Osteoblast (primary cell): ENCODE measurements at places on chromosomes 11 and 22.

DNA sequence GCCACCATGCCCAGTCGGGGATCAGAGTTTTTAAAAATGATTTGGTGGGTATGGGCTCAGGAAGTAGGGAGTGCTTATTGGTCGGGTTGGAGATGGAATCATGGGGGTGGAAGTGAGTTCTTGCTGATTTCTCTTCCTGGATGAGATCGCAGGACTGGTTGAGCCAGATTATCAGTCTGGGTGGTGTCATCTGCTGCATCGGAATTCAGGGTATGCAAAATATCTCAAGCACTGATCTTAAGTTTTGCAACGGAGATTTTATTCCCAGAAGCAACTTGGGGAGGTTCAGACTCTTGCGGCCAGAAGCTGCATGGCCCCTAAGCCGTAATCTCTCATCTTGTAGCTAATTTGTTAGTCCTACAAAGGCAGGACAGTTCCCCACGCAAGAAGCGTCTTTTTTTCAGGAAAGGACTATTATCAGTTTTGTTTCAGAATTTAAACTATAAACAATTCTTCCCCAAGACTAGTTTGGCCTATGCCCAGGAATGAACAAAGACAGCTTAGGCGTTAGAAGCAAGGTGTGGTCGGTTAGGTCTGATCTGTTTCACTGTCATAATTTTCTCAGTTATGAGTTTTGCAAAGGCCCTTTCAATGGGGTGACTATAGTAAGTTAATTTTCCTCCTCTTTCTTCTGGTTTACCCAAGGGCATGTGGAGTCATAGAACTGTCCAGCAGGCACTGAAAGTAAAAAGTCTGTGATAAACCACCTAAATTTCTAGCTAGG lies 1.4 kb upstream of the PIWIL3 start:
- DNase-seq, result no peak

GRCh38 chr22:42343531-42344081 lies 73.2 kb upstream of the TCF20 start:
- peak; percentile 94 for DNase-seq

DNA sequence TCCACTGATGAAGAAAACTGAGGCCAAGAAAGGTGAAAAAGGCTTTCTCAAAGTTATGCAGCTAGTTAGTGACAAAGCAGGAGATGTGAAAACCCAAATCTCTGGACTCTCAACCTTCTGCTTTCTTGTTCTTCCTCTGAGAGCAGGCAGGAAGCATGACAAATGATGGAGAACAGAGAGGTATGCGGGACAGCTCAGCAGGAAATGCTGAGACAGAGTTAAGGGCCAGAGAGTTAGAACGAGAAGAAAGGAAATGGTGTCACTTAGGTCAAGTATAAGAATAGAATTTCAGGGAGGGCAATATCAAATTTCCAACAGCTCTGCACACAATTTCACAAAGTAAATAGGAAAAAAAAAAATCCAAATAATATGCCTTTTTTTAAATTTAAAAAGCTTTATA lies 67.6 kb upstream of the ARHGAP42 start:
- DNase-seq, result peak; percentile 75

GRCh38 chr22:44522526-44523170 lies 24.6 kb upstream of the RTL6 start:
- no peak for DNase-seq

- DNase-seq, result no peak
These were observed 146.4 kb downstream of the CHST1 start for GRCh38 chr11:45518833-45519535.

- no peak for DNase-seq
These were observed 750.5 kb downstream of the LUZP2 start for GRCh38 chr11:25247336-25247735.

DNA sequence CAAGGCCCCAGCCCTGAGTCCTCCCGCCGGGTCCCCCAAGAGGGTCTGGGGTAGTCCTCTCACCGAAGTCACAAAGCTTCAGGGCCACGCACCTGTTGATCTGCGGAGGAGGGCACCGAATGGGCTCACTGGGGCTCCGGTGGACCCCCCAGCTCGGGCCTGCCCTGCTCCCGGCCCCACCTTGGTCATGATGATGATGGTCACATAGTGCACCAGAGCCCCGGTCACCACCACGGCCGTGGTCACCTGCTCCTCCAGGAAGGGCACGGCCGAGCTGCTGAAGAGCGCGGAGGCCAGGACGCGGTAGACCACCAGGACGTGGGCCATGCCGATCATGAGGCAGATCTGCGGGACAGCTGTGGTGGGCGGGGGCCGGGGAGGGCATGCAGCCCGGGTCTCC lies 13.5 kb upstream of the SIGIRR start:
- DNase-seq, result no peak

DNA sequence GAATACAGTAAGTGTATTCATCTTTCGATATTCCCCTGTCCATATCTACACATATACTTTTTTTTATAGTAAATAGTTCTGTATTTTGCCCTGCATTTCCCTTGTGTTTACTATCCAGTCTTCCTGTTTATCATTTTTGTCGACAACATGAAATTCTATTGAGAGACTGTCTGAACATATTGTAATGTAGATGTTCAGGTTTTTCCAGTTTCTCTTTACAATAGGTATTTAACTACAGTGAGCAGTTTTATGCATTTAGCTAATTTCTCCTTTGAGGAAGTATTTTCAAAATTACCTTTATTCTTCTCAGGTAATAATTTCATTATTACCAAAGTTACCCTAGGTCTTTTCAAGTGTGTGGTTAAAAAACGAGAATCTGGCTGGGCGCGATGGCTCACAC lies 16.7 kb downstream of the PIK3IP1 start:
- DNase-seq, result no peak

DNA sequence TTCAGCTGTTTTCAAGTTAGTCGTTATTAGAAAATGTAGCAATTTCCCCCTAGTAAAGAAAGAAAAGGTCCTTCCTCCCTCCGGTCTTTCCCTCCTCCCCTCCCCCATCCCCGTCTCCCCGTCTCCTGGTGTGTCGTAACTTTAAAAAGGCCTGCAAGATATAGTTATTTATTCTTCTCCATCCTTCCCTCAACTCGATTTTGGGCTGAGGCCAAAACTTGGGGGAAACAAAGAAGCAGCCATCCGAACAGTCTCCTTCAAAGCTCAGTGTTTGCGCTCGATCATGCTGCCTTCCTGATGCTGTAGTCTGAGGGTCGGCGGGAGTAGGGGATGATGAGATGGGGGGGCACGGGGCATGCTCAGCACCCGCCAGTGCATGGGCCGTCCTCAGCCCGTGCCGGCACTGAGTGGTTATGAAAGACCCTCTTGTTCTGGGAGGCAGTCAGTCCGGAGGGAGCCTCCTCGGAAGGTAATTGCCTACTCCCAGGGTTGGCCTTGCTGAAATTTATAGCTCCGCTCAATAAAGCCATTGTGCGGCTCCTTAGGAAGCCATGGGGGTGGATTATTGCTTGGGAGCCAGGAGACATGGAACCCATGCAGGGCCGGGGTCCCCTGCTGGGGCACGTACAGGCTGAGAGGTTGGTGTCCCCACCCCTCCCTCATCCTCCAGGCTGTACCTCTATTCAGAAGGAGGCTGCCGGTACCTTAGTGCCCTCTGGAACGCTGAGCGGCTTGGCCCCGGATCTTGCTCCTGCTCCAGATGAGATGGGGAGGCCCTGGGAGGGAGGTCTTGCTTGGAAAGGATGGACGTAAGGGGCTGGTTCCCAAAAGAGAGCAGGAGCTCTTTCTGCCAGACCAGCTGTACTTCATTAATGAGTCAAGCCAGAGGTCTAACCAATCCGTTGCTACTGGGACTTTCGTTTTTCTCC lies 212.7 kb upstream of the CADM1 start:
- DNase-seq, result no peak

DNA sequence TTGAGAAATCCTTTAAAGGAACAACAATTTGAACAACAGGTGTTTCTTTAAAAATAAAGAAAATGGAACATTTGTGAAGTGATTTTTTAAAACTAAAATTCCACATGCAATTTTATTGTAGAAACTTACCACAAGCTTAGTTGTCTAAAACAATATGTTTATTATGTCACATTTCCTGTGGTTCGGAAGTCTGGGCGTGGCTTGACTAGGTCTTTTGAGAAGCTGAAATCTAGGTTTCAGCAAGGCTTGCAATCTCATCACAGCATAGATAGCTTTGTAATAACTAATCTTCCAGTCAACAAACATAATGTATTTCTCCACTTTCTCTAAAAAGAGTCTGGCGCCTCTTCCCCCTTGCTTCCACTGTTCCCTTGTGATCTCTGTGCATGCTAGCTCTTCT lies 27.0 kb downstream of the MS4A6A start:
- no peak for DNase-seq

GRCh38 chr11:3135481-3136440 lies 29.3 kb downstream of the OSBPL5 start:
- DNase-seq, result peak; percentile 85

DNA sequence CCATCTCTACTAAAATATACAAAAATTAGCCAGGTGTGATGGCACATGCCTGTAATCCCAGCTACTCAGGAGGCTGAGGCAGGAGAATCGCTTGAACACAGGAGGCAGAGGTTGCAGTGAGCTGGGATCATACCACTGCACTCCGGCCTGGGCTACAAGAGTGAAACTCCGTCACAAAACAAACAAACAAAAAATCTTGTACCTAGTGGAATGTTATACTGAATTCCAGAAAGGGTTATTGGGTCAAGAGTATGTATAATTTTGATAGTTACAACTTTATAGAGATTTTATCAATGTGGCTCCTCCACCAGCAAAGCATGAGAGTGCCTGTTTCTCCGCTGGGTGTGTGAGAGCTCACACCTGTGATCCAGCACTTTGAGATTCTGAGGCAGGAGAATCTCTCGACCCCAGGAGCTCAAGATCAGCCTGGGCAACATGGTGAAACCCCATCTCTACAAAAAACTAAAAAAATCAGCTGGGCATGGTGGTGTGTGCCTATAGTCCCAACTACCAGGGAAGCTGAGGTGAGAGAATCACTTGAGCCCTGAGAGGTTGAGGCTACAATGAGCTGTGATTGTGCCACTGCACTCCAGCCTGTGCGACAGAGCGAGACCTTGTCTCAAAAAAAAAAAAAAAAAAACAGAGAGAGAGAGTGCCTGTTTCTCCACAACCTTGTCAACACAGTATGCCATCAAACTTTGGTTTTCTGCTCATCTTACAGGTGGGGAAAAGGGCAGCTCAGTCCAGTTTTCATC lies 12.7 kb upstream of the FOLR1 start:
- no peak for DNase-seq

GRCh38 chr11:64894812-64895452 lies 16.5 kb upstream of the EHD1 start:
- DNase-seq, result no peak

DNA sequence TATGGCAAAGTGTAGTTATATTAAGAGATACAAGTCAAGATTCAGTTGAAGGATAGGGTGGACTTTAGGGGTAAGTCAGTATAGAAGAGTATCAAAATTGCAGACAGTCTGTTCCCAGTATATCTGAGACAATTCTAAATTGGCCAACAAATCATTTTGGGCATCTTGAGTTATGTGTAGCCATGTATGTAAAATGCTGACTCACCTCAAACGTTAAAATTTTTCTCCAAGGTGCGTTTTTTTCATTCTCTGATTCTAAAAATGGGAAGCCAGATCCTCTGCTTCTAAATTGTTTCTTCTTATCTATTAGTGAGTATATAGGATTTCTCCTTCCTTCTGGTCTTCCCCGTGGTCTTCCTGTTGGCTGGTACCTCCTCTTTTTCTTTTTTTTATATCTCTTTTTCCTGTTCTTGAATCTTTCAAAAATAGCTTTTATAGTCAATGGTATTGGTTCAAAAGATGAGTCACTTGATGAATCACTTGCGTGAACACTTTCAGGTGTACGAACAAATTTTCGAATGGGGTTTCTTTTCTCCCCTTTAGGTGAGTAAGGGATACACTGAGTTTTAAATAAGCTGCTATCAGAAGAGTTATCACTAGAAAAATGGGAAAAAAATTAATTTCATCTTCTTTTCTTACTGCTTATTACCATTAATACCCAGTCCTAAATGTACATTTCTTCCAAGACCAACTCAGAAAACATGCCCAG lies 3.2 kb downstream of the TAF1D start:
- no peak for DNase-seq

- no peak for DNase-seq
These were observed 229.2 kb upstream of the TBCEL start for GRCh38 chr11:120794748-120795147.

- DNase-seq, result no peak
These were observed 8.9 kb downstream of the OR5D16 start for GRCh38 chr11:55847453-55847852.

DNA sequence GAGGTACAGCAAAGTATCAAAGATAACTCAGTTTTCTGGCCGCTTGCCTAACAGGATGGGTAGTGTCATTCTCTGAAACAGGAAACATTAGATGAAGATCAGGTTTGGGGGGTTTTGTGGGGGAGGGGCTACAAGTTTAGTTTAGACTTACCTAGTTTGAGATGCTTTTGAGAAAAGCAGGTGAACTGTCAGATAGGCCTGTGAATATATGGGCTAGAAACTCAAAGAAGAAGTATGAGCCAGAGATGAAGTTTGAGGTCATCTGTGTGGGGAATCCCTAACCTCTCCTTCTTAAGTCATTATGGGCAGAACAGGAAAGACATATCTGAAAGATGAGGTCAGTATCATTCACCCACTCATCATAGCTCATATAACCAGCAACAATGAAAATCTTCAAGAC lies 11.9 kb downstream of the HOATZ start:
- peak; percentile 84 for DNase-seq

DNA sequence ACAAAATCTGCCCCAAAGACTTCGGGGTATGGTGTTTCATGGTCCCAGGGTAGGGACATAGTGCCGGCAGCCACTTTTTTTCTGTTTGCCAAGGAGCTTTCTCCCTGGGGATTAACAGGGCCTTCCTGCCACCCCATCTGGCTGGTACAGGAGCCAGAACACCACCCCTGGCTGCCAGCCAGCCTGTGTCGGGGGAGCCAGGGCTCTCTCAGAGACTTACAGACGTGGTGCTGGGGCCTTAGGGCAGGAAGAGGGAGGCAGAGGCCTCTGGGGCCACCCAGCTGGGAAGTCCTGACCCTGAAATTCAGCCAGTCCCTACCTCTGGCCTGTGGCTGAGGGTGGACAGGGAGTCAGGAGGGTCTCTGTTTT lies 52.4 kb upstream of the CDON start:
- DNase-seq, result no peak

- peak; percentile 94 for DNase-seq
These were observed 20.0 kb upstream of the TUB start for GRCh38 chr11:8060801-8061554.

- DNase-seq, result peak; percentile 98
These were observed 4.2 kb downstream of the SPI1 start for GRCh38 chr11:47373876-47374719.

DNA sequence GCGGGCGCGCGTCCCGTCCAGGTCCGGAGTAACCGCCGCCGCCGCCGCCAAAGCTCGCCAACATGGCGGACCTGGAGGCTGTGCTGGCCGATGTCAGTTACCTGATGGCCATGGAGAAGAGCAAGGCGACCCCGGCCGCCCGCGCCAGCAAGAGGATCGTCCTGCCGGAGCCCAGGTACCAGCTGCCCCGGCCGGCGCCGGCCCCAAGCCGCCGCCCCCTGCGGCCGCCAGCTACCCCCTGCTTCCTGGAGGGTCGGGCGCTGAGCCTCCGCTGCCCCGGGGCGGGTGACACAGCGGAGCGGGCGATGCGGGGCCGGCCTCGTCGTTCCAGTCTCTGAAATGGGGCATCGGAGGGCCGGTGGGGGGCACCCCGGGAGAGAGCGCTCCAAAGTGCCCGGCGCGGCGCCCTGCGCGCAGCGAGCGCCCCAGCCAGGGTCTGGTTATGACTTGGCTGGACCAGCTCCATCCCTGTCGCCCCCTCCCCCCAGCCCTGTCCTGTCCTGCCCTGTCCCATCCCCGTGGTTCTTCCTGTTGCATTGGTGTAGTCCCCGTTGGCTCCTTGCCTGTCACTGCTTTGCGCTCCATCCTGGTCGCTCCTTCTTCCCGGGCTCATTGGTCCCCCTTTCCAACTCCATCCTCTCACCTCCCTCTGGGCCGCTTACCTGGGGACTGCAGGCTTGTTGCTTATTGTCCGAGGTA lies 653 bp downstream of the GRK3 start:
- peak; percentile 73 for DNase-seq

GRCh38 chr11:116532066-116532465 lies 240.7 kb downstream of the BUD13 start:
- no peak for DNase-seq
